Astrocyte (in vitro differentiated cells and primary cell): ENCODE measurements at places on chromosomes 7 and 10. TPM values are rescaled to one million over a fixed set of nuclear protein-coding genes. Genes with fewer than 3 reads are reported as not detected.

RADIL gene
- 0.22 and 0.86 TPM in 2 replicates for total RNA-seq

SPDYE3 gene
- not detected in 2 replicates for total RNA-seq

FAM131B gene
- 7.6 and 8.0 TPM in 2 replicates for total RNA-seq

FEZF1 gene
- 0.29 and 0.61 TPM in 2 replicates for total RNA-seq

GNGT1 gene
- not detected in 2 replicates for total RNA-seq

NOS3 gene
- 1.8 and 2.0 TPM in 2 replicates for total RNA-seq

GPR26 gene
- total RNA-seq: 0.09 TPM in 1 of 2 replicates, not detected in the other

CALN1 gene
- total RNA-seq: not detected in 2 replicates
